Small intestine (tissue), 16 donors: ENCODE measurements at places on chromosomes 2 and 18. TPM values are rescaled to one million over a fixed set of nuclear protein-coding genes. Genes with fewer than 3 reads are reported as not detected.

Gene TFPI
- polyA plus RNA-seq = 83.4 TPM

GRCh38 chr18:39834636-39835035 lies 2120.4 kb upstream of the PIK3C3 start:
- DNase-seq = no peak

DNA sequence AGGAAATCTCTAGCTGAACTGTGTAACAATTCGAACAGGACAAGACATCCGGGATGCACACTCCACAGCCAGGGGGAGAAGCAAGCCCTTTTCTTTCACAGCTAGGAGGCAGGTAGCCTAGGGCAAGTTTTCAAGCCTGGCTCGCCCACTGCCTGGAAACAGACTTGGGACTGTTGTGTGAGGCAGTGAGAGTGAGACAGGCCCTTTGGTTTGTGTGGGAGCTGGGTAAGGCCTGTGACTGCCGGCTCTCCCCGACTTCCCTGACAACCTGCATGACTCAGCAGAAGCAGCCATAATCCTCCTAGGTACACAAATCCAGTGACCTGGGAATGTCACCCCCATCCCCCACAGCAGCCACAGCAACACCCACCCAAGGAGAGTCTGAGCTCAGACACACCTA lies 179.7 kb downstream of the WDPCP start:
- no peak for DNase-seq

DNA sequence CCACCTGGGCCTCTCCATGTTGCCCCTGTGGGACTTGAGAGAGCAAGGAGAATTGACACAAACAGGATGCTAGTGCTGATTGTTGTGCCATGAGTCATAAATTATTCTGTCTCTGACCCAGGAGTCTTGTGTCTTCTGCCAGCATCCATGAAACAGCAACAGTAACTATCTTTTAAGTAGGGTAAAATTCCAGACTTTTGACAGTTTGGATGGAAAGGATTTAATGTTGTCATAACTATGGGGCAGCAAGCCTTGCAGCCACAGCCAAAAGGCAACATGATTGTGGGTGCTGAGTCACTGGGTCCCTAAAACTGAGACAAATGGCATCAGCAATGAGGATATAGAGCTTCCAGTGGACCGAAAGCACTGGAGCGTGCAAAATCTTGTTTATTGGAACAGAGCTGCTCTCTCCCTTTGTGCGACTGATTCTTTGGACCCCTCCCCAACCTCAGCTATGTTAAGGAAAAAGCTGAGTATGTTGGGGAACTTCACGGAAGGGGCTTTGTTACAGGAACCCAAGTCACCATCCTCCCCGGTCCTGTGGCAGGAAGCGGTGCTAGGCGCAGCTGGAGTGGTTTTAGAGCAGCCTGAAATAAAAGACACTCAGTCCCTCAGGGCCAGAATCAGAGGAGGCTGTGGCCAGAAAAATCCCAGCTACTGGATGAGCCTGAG lies 9.6 kb upstream of the ITPRIPL1 start:
- peak; percentile 39 for DNase-seq

DNA sequence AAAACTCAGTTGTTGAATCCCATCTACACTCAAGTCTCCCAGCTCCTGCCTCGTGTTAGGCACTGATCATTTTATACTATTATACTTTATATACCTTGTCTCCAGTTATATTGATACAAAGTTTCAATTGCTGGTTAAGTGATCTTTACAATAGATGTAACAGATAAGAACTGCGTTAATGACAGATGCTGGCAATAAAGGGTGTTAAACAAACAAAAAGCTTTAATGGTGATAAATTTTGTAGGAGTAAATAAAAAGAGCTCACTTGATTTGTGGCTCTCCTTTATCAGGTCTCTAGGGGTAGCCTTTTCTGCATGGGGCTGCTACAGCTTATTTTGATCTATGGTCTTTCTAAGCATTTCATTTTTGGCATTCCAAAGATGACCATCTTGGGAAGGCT lies 106.9 kb upstream of the GAREM1 start:
- DNase-seq = no peak

DNA sequence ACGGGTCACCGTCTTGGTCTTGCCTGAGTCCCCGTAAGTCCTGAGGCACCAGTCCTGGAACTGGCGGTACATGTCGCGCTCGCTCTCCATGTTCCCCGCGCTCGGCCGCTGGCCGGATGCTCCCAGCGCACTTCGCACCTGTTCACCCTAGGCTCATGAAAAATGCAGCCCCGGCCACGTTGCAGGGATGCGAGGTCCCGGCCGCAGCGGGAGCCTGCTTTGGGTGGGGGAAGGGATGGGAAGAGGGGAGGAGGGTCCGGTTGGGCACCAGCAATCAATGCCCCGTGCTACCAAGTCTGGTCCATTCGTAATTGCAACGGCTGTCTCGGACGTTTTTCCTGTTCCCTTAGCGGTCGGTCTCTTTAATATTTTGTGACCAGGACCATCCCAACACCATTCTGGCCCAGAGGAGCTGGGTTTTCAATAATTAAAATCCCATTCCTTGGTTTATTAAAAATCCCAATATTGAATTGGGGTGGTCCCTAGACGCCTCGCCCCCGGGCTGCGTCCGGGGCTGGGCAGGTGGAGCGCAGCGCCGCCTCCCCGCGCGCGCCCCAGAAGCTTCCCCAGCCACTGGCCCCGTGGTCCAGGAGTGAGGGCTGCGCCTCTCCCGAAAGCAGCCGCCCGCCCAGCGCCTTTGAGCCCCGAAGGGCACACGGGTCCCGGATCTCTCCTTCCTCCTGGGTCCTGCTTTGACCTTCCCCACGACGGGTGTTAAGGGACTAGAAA lies 1.4 kb downstream of the NOL4 start:
- DNase-seq = peak; percentile 36

- DNase-seq = peak; percentile 26
These were observed 131.5 kb upstream of the DLX2 start for GRCh38 chr2:172233987-172234715.

- no peak for DNase-seq
These were observed 9.2 kb upstream of the MAP4K4 start for GRCh38 chr2:101688261-101688660.

GRCh38 chr2:50719837-50720696 lies 311.9 kb downstream of the NRXN1 start:
- DNase-seq = no peak

DNA sequence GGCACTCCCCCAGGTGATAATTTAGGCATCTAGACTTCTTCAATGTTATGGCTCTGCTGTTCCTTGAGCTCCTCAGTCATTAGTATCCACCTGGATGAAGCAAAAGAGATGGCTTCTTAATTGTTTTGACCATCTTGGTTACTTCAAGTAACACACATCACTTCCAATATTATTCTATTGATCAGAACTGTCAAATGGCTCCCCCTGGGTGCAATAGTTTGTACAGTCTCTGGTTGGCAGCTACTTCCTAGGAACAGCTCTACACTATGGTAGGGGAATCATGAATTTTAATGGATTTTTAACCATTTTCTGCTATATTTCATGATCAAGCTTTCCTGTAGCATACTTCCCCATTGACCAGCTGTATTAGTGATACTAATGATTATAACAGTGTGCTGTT lies 157.0 kb downstream of the NYAP2 start:
- no peak for DNase-seq

DNA sequence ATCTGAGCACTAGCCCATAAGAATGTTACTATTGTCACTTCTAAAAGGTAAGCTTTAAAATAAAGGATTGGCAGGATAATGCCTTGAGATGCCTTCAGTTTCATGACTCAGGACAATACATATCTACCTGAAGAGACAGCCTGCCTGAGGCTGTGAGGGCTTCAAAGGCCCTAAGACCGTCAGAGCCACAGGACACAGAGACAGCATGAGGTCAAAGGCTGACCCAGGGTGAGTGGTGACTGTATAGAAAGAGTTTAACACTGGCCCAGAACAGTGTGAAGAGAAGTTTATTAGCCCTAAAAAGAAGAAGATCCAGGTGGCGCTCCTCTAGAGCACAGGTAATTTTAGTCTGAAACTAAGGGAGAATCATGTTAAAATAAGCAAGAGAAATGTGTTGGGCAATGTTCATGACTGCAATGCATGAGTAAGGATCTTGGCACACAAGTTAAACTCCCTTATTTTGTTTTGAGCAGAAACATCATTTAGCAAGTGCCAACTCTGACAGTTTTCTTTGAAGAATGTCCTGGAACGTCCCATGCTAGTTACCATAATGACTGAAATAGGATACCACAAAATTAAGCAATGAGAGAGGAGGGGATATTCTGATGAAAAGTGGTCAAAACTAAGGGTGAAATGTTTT lies 78.1 kb upstream of the FAM110C start:
- DNase-seq = no peak

- DNase-seq = no peak
These were observed 41.1 kb downstream of the MYO7B start for GRCh38 chr2:127576433-127577207.

Gene ARHGAP28
- 1.6 TPM for polyA plus RNA-seq

DNA sequence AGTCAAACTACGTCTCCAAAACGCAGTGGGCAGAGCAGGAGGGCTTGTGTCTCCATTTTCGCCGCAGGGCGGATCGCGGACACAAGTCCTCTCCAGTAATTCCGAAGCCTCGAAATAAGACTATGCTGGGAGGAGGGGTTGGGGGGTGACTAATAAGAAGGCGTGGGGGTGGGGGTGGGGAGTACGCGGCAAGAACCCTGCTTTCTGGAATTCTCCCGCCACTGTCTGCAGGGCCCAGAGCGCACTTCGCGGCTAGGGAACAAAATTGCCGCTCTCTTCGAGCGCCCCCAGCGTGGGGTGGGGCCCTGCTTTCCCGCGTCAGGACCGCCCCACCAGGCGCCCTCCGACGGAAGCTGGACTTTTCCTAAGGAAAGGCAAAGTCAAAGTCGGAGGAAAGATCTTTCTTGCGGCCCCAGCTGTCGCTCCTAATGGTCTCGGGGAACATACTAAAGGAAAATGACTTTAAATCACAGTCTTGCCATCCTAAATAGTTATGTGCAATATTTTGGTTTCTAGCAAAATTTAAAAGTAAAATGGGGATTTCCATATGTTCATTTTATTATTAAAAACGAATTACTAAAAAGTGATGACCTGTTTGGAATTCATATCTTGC lies 11.9 kb downstream of the NR4A2 start:
- DNase-seq = no peak

DNA sequence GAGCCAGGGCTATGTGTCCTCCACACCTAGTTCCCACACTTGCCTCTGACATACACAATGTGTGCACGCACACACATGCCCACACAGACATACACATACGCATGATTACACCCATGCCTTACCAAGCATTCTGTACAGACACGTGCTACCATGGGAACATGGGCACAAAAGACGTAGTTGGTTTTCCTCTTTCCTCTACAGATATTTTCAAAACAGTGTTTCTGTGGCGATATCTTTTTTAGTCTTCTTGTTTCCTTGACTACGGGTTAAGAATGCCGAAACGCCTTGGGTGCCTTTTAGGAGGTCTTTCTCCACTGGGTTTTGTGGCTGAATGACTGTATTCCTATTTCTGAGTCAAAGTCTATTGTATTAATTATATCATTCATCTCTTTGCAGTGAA lies 75.5 kb upstream of the SPTBN1 start:
- DNase-seq = no peak

DNA sequence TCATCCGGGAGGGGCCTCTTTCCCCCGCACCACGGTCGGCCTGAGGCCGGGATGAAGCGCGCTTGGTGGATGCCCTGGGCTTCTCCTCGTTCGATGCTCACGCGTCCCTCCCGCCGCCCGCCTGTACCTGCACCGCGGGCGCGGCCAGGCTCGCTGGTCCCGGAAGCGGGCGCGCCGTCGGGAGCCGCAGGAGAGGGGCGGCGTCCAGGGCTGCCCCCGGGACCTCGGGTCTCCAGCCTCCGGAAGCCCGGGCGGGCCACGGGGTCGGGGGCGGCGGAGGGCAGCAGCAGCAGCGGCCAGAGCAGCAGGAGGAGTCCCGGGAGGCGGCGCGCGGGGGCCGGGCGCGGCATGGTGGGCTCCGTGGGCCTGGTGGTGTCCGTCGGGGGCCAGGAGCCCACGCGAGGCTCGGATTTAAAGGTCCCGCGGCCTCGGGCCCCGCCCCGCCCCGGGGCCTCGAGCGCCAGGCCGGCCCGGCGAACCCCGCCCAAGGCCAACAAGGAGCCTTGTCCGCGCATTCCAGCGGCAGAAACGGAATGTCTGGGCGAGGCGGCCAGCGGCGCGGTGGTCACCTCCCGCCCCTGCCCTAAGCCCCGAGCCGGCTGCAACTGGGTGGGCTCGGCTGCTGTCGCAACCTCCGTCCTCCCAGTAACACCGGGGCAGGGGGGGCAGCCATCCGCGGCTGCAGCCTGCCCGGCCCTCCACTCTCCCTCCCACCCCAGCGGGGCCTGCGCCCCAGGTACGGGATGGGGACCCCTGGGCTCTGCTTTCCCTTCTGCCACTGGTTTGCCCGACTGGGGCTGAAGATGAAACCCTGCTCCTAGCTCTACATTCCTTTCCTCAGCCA lies at the start of gene MATN3:
Gene MATN3, minus strand, starts transcription at position 387 of the 844 bp plus-strand sequence. Its CDS starts 37 bp downstream, at position 350.
- peak; percentile 52 for DNase-seq

DNA sequence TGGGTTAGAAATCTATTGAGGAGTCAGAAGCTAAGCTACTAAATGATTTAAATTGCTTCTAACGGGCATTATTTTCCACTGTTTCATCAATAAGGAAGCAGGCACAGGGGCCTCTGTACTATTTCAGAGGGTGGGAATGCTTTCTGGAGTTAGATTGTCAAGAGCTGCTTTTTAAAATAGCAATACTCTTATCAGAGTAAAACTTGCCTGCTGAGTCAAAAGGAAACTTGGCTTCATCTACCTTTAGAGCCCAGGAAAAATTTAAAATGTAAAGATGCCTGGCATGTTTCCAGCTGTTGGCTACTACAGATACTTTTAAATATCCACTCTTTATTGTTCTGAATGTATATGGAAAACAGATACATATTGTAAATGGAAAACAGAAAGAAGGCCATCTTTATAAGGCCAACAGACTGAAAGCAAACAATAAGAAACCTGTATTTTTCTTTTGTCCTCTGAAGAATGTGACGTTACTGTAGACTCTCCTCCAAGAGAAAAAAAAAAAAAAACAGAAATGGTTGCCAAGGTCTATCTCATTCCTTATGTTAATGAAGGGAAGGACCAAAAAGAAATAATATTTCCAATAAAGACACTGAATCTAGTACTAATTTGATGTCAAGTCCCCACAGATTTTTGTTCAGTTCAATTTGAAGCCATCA lies 79.1 kb downstream of the FIGN start:
- no peak for DNase-seq

DNA sequence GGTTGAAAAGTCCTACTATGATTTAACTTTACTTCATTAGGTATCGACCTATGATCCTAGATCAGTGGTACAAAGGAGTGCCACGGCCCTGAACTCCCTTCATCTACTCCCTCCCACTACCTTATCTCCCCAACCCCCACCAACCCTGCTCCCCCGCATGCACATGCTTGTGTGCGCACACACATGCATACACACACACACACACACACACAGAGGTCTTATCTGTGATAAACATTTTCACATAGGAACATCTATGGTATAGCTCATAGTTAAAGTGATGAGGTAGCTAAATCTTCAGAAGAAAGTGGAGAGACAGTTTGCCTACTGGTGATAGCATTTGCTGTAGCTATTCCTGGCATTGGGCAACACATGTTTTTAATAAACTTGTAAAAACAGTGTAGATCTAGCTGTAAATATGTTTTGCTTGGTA lies 471.3 kb downstream of the ZEB2 start:
- DNase-seq = peak; percentile 6
